Effector memory CD4-positive, alpha-beta T cell (primary cell): ENCODE measurements at places on chromosomes 16 and 17.

DNA sequence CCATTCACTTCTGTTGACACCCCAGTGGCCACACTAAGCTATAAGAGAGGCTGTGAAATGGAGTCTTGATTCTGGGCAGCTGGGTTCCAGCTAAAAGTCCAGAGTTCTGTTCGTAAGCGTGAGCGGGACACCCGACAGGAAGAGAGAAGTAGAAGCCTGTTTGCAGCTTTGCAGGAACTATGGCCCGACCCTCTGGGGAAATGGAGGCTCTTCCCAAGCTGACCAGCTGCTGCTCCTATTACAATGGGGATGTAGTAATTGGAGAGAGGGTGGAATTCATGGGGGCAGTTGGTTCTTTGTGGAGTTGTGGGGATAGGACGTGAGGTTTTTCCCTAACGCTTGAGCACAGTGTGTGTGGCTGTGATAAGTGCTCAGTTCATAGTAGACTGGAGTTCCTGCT is 28.4 kb downstream of the UBALD1 start:
- no peak for DNase-seq

- no peak for DNase-seq
These were observed 105.2 kb downstream of the CLEC16A start for GRCh38 chr16:11049396-11050059.

DNA sequence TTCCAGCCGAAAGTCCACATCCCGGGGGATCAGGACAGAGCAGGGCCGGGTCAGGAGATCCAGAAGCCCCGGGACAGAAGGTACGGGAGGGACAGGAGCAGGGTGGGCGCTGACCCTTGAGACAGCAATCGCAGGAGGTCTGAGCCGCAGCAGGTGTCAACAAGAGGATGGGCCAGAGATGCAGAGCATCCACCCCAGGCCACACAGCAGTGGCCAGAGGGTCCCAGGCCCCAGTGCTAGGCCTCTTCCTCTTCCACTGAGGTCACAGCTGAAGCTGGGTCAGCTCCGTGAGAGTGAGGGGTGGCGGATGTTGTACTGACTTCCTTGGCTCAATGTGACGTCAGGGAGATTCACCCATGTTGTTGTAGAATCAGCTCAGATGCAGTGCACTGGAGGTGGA is 8.7 kb upstream of the RNF213 start:
- DNase-seq = no peak

DNA sequence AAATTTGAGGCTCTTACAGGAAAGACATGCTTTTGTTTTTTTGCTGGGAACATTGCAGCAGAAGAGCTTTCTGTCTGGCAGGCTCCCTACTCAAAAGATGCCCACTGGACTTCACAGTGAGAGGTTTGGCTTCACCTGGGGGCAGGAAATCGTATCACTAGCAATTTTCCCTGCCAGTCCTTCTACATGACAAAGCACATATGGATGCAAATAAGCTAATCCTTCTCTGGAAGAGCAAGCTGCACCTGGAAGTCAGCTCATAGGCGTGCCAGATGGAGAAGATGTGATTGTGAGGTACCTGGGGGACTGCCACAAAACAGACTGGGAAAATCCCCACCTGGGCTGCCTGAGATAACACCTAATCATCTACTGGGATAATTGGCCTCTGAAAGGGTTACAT is 195.0 kb upstream of the CPHXL start:
- DNase-seq = no peak

DNA sequence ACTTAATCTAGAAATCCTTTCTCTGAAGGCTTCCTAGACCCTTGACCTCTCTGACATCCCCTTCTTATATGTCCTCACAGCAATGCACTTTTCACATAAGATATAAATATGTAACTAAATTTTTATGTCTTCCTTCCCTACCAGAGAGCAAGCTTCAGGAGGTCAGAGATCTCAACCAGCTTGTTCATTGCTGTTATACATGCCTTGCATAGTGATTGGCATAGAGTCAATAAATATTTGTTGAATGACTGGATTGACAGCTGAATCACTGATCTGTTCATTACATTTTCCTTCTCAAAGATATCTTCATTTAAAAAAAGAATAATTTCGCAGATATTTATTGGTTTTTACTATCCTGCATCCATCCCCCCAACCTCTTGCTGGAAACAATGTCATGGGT is 29.5 kb downstream of the HYDIN start:
- no peak for DNase-seq
